ENCODE measurements at places on chromosomes 5 and 9. TPM values are rescaled to one million over a fixed set of nuclear protein-coding genes. Genes with fewer than 3 reads are reported as not detected.

The ARL14EPL gene
- not detected for total RNA-seq

DNA sequence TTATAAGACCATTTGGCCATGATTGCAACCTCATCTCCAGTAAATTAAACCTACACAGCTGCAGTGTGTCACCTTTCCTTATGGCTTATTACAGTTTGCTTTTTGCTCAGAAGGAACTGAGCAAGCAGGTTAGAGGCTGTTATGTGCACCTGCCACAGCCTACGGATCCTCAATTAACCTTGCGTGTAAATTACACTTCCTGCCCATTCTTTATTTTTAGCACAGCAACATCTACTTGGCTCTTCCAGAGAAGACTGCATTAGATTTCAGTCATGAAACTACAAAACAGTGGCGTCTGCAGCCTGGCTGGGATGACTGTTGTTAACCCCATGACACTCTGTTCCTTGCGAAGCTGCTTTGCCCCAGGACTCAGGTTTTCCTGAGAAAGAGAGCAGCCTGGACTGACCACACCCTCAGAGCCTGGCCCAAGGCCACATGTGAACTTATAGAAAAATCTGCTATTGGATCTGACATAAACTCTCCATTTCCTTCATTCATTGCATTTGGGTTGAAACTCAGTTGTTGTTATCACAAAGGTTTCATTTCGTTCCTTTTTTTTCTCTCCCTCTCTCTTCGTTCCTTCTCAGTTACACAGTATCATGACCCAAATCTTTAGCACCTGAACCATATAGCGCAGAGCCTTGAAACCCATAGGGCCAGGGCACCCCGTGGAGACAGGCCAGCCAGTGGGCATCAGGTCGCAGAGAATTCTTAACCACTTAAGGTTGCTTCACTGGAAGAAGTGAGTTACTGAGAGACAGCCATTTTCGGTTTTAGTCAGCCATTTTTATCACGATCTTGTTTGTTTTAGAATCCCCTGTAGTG lies 138.6 kb downstream of the PALM2AKAP2 start:
- DNase-seq, result no peak

DNA sequence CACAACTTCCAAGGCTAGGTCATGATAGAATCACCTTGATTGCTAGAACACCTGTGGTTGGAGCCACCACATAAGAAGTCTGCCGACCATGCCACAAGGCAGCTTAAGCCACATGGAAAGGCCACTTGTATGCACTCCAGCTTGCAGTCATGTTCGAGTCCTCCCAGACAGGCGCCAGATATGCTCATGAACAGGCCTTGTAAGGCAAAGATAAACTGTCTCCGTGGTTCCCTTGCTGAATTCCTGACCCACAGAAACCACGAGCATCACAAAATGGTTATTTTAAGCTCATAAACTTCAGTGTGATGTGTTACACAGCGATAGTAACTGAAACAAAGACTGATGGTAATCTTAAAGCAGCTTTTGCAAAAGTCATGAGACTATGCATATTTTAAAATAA lies 188.4 kb upstream of the DAPK1 start:
- peak; percentile 48 for DNase-seq

GRCh38 chr5:163571744-163572143 lies 66.3 kb downstream of the MAT2B start:
- peak; percentile 91 for DNase-seq

The NAA35 gene
- 20.8 TPM for total RNA-seq

The RNF14 gene
- 60.5 TPM for total RNA-seq

The CSF2 gene
- total RNA-seq, result 0.37 TPM

The PLAC8L1 gene
- total RNA-seq, result not detected

The BRINP1 gene
- not detected for total RNA-seq

DNA sequence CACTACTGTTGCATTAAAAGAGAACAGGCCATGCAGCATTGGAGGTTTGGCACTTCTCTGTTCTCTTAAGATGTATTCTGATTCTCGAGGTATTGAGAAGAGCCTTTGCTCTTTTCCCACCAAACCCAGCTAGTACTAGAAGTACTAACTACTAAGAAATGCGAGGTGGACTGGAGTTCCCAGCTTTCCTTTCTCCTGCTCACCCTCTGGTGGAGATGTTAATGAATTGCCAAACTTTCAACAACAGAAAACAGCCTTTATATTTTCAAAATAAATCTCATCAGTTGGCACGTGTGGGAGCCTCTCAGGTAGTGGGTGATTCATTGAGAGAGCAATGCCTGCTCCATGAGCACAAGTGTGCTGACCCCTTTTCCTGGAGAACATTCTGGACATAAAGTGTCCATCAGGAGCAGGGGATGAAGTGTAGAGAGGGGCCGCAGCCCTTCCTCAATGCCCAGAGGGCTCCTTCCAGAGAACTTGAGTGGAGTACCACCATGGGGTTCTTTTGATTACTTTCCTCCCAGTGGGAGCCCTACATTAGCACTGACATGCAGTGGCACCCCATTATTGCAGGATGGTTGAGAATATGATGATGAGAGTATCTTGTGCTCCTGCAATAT lies 45.7 kb downstream of the TMEM174 start:
- DNase-seq, result peak; percentile 27

DNA sequence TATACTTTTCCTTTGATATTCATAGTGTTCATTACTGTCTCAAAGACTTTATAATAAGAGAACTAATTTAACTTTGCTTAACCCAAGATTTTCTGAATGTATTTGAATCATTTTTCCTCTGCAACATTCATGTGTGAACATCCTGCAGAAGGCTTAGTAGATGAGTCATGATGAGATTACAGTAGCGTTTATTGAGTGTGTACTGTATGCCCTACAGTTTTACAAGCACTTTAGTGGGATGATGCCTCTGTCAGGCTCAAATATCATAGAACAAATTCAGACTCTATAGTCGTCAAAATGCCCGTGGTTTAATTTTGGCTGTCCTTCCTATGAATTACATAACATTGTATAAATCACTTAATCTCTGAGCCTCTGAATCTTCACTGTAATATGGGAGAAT lies 41.2 kb downstream of the FYB1 start:
- DNase-seq, result peak; percentile 48

GRCh38 chr5:123093601-123094236 lies 4.7 kb downstream of the PRDM6 start:
- DNase-seq, result no peak

The RANBP3L gene
- total RNA-seq, result 1.6 TPM

DNA sequence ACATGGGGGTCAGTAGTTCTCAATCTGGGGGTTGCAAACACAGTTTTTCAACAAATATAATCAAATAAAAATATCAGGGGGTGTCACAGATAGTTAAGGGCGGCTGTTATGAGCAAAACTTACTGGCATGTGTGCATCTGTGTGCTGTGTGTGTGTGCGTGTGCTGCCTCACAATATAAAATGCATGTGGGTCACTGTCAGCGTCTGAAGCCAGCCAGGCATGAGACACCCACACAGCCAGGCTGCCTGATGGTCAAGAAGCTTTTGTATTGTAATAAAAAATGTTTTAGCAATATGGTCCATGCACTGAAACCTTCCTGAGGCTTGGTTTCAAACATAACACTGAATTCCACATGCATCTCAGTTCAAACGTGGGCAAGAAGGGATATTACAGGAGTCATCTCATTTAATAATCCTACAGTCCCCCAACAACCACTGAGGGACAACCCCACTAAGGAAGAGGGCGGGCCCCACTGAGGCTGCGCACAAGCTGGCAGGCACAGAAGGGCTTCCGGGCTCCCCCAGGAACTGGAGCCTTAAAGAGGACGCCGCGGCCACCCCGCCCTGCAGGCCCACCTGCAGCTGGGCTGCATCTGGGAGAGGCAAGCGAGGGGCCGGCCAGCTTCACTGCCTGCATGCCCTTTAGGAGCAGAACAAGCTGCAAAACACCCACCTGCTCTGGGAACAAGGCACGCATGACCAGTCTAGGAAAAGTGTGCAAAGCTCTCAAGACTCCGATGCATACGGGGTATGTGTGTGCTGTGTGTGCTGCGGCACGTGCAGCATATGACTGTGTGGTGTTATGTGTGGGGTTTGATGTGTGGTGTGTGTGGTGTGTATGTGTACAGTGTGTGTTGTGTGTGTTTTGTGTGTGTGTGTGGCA lies 14.1 kb downstream of the SEMA4D start:
- no peak for DNase-seq

- DNase-seq, result no peak
Observed at GRCh38 chr5:163941079-163941478, 435.7 kb downstream of the MAT2B start.

- DNase-seq, result peak; percentile 42
Observed at GRCh38 chr9:109107402-109108240, 12.1 kb downstream of the TMEM245 start.

The PCDHA4 gene
- total RNA-seq, result 0.04 TPM

DNA sequence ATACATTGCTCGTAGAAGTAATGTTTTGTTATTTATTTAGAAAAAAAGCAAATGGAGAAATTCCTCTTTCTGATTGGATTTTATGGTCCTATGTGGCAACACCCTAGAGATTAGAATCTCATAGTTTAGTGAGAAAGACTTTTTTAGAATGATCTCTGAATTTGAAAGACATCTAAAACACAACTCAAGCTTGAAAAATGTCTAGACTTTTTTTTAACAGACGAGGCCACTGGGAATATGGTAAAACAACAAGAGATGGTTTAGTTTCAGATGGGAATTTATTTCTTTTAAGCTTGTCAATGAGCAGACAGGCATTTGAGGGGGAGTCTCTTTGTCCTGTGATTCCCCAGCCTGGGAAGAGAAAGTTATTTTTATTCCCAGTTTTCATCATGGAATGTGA lies 122.1 kb downstream of the NTRK2 start:
- no peak for DNase-seq

GRCh38 chr5:90967851-90968250 lies 409.3 kb downstream of the ADGRV1 start:
- no peak for DNase-seq

The GPR151 gene
- not detected for total RNA-seq

The FSTL4 gene
- 0.47 TPM for total RNA-seq

DNA sequence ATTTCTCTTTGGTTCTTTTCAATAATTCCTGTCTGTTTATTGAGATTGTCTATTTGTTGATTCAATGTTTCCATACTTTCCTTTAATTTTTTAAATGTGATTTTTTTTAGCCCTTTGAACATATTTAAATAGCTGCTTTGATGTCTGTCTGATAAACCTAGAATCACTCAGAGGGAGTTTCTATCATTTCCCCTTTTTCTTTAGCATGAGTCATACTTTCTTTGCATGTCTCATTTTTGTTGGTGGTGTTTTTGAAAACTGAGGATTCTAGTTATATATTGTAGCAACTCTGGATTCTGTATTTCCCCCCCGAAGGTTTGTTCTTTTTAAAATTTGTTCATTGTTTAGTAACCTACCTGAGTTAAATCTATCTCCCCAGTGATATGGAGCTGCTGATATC lies 24.2 kb upstream of the ZNF618 start:
- no peak for DNase-seq

DNA sequence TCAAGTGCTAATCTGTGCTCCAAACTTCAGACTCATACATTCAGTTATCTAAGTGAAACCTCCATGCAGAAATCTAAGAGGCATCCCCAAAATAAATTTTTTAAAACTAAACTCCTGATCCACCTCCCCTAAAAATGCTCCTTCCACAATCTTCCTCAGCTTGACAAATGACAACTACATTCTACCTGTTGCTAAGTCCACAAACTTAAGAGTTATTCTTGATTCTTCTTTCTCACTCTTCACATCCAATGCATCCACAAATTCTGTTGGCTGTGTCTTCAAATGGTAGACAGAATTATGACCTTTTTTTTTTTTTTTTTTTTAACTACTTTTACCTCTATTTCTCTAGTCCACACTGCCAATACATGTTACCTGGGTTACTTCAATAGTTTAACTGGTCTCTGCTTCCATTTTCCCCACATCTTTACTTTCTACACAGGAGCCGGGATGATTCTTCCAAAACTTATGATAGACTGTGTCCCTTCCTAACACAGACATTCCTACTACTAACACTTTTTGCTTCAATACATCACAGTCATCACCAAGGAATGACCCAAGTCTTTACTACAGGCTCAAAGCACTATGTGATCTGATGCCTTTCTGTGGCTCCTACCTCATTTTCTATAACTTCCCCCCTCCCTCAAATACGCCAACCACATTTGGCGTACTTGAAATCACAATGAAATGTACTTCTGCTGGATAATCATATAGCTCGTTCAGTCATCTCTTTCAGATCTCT lies 143.6 kb downstream of the PDE4D start:
- no peak for DNase-seq

DNA sequence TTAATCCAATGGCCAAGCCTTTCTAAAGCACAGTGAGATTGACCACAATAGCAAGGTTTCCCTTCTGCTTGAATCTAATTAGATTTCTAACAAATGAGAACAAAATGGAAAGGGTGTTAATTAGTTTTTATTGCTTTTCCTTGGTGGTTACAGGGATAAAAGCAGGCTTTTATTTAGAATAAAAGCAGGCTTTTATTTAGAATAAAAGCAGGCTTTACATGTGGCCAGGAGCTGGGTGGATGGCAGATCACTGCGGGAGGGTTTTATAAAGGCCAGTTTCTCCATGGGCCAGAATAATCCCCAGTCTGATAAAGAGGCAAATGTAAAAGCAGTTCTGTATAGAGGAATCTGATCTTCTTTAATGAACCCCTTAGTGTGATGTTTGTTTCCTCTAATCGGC lies 470.2 kb downstream of the TMEM232 start:
- DNase-seq, result no peak

GRCh38 chr9:87160148-87161102 lies 213.1 kb upstream of the GAS1 start:
- DNase-seq, result no peak

DNA sequence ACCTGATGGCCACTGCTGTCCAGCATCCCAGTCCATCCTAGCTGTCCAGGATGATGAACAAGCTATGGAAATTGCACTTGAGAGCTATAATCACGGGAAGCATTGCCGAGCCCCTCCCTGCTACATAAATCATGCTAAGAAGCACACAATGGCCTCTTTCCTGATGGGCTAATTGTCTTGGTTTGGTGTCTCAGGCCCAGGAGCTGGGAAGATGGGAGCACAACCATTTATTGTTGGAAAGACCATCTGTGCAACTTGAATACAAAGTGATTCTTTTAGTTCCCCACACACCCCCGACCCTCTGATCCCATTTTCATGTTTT lies 80.4 kb downstream of the RGS3 start:
- no peak for DNase-seq

DNA sequence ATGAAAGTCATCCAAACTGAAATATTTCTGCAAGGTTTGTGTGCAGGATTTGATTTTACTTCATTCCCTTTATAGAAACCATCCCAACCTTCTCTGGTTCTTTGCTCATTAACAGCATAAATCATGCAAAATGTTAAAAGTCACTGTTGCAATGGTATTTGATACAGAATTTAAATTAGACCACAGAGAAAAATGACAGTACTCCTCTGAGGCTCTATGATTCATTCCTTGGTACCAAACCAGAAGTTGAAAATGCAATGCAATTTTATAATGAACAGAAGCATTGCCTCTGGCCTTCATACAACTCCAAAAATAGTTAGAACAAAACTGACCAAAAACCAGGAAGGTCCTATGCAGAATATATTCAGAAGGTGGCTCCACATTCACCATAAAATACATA lies 607.1 kb downstream of the TLE1 start:
- no peak for DNase-seq

GRCh38 chr5:763397-763796 lies 21.1 kb downstream of the ZDHHC11B start:
- no peak for DNase-seq
